ENCODE measurements at places on chromosomes 2 and 18.
A peak's percentile ranks its signal among the peaks of the same experiment; 100 is the strongest.

GRCh38 chr2:233030-233429 is 30.8 kb downstream of the SH3YL1 start:
- DNase-seq, result no peak

GRCh38 chr2:241656190-241656741 is 18.8 kb downstream of the ATG4B start:
- DNase-seq, result no peak

GRCh38 chr2:154402213-154402612 is 296.3 kb upstream of the KCNJ3 start:
- no peak for DNase-seq

- DNase-seq, result no peak
Observed at GRCh38 chr2:65015731-65016130, 26.5 kb downstream of the SLC1A4 start.

- no peak for DNase-seq
Observed at GRCh38 chr18:22637787-22638186, 220.1 kb upstream of the CTAGE1 start.

- no peak for DNase-seq
Observed at GRCh38 chr2:210269148-210269547, 43.9 kb upstream of the ACADL start.

DNA sequence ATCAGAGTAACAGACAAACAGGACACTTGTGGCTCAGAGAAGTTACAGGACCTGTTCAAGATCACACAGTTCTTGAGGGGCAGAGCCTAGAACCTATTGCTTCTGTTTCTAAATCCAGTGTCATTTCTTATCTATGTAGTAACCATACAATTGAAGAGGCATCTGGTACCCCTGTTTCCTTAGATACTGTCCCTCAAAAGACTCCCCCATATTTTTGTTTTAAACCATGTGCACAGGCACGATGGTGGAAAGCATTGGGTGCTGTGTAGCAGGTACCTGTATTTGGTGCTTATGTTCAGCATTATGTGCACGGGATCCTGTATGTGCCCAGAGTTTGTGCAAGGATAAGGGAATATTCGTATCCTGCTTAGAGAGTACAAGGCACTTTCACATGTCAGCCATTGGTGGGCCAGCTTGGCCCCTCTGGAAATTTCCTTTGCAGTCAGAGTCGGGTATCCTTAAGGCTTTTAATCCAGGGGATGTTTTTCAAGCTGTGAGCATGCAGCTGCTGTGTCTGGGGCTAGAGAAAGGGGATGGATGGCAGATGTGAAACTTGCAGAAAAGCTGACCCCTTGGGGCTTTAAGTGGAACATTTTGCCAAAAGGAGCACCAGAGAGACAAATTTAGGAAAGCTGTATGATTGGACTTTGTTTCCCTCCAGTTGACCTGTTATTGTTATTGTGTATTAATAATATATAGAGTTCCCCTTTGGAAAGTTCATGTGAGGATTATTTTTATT is 2.1 kb downstream of the LBH start:
- DNase-seq, result no peak

DNA sequence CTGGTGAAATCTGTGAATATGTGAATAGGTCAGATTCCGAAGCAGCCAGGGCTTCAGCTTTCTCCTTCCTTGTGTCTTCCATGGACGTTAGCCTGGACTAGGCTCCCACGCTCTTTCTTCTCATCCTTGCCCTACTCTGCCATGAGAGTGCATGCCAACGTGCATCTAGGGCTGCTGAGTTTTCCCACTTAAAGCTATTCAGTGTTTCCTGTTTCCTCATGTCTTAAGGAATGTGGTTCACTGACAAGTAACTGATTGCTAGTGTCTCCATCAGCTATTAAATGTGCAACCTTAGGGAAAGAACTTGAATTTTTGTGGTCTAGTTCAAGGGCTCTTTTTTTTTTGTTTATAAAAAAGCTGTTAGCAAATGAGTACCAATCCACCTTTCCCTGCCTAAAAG is 642.3 kb upstream of the LINC00305 start:
- no peak for DNase-seq

GRCh38 chr2:234290671-234291070 is 206.2 kb downstream of the ARL4C start:
- DNase-seq, result peak; percentile 89

DNA sequence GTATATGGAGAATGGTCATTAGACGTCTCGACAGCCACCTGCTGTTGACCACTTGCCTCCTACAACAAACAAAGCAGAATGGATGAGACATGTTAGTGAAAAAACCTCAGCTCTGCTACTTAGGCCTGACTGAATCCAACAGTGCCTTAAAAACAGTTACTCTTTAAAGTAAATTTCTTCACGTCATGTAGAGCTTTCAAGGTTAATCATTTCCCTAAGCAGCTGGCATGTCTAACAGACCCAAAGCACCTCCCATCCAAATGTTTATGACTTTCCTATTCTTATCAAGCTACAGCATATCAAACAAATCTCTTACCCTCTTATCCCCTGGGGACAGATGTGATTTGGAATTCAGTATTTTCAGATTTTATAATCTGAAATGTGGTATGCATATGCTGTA is 75.6 kb upstream of the ITGB6 start:
- no peak for DNase-seq

- no peak for DNase-seq
Observed at GRCh38 chr2:114709936-114710850, 267.8 kb downstream of the DPP10 start.

GRCh38 chr2:203763938-203764664 is 57.7 kb downstream of the CD28 start:
- DNase-seq, result no peak

DNA sequence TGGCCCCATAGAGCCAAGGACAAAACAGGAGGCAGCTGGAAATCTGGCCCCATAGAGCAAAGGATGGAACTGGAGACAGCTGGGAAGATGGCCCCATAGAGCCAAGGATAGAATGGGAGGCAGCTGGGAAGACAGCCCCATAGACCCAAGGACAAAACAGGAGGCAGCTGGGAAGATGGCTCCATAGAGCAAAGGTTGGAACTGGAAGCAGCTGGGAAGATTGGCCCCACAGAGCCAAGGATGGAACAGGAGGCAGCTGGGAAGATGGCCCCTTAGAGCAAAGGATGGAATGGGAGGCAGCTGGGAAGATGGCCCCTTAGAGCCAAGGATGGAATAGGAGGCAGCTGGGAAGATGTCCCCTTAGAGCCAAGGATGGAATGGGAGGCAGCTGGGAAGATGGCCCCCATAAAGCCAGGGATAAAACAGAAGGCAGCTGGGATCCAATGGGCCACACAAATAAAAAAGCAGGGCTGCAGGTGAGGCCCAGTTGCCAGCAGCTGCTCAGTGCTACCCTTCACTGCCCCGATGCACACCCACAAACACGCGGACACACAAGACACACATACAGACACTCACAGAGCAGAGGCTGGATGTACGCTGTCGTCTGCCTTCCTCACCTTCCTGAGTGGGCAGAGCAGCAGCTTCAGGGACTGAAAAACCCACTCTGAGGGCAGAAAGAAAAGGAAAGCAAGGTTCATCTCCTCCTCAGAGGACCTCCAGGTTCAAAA is 505.4 kb upstream of the MYT1L start:
- no peak for DNase-seq

DNA sequence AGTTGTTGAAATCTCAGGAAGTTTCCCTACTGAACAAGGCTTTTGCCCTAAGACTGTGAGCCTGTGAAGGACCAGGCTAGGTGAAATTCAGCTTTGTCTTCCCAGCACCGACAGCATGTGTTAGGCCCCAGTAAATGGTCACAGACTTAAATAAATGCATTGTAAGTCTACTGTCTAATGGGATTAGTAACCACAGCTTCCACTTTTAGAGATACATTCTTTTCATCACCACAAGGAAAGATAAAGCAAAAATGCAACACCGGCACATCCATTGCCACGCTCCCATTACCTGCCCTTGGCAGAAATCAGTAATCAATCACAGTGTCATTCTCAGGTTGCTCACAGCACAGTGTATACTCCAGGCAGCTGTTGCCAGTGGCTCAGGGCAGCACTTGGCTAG is 59.3 kb downstream of the CRACDL start:
- DNase-seq, result no peak

DNA sequence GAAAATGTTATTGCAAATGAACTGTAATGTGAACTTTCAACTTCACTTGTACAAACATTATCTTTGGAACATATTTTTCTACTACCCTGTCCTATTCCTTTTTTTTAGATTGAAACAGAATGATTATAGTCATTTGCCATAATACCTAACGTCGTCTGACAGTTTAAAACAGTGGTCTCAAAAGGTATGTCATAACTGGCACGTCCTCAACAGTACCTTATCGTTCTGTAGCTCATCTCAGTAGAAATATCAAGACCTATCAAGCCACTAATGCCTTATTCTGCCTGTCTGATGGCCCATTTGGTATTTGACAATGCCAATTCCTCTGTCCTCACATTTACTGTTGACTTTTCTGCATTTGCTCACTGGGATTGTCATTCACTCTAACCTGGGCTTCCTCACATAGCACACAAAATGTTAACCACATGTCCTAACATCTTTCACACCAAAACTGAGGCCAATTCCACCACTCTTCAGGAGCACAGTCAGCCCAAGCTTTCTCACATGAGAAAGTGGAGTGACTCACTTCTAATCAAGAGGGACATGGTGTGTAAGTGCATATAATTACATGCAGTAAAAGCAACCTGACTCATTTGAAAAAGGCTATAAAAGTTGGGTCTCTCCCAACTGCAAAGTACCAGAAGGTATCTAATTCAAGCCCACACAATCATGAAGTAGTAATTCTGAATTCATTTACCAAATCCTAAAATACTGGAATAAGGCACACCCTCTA is 34.8 kb downstream of the DNER start:
- no peak for DNase-seq

DNA sequence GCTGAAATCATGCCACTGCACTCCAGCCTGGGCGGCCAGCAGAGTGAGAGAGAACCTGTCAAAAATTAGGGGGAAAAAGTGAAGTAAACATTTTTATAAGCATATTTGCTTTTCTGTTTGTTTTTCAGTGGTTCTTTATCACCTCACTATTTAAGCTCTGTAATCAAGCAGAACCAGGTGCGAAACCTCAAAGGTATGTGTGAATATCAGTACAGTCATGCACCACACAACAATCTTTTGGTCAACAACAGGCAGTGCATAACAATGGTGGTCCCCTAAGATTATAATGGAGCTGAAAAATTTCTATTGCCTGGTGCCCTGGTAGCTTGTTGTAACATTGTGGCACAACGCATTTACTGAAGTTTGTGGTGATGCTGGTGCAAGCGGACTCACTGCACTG is 167.4 kb upstream of the STON1 start:
- no peak for DNase-seq

DNA sequence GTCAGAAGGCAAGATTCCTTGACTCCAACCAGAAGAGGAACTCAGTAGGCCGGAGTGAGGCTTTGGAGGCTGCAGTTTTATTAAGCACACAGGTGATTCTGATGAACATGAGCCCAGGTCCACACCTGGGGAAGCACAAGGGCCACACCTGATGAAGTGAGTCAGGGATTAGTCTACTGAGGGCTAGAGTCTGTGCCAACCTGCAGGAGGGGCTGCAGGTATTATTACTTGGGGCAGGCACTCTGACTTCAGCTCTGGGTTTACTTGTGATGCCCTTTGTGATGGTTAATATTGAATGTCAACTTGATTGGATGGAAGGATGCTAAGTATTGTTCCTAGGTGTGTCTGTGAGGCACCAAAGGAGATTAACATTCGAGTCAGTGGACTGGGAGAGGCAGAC is 75.2 kb upstream of the ZCCHC2 start:
- no peak for DNase-seq

GRCh38 chr2:98446850-98447249 is 2.2 kb downstream of the INPP4A start:
- no peak for DNase-seq

- no peak for DNase-seq
Observed at GRCh38 chr2:162074928-162075688, 1.1 kb upstream of the DPP4 start.

All from CD14-positive monocyte (primary cell).